ENCODE measurements at places on chromosomes 6 and 20.
A peak's percentile ranks its signal among the peaks of the same experiment; 100 is the strongest.

GRCh38 chr20:23970049-23970448 is 18.5 kb downstream of the GGTLC1 start:
- no peak for DNase-seq

GRCh38 chr6:97674802-97675201 is 391.8 kb upstream of the MMS22L start:
- no peak for DNase-seq

GRCh38 chr6:107114926-107115694 is at the start of gene BEND3:
TSS of gene BEND3 (minus strand) at chr6:107115515. CDS start at chr6:107099285, 16,230 bp downstream.
- peak; percentile 5 for DNase-seq

- DNase-seq = peak; percentile 9
Observed at GRCh38 chr20:44388466-44389023, 33.0 kb downstream of the HNF4A start.

GRCh38 chr20:53382263-53382844 is 211.3 kb downstream of the ZNF217 start:
- no peak for DNase-seq

GRCh38 chr6:156182356-156182755 is 594.8 kb upstream of the ARID1B start:
- DNase-seq = no peak

DNA sequence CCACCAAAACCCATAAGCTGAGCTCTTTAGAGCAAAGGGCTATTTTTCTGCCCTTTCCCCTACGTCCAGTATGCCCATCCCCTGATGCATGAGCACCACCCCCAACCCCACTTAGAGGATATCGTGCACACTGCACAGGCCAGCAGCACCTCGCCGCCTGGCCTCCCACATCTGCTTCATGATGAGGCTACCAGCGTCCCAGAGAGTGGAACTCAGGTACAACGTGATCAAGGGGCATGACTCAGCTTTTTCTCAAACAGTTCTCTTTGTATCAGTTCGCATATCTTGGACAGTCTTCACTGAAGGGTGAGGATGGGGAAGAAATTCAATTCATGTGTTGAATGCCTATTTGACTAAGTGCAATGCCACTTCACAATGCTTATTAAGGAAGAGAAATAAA is 81.9 kb upstream of the QKI start:
- DNase-seq = no peak

DNA sequence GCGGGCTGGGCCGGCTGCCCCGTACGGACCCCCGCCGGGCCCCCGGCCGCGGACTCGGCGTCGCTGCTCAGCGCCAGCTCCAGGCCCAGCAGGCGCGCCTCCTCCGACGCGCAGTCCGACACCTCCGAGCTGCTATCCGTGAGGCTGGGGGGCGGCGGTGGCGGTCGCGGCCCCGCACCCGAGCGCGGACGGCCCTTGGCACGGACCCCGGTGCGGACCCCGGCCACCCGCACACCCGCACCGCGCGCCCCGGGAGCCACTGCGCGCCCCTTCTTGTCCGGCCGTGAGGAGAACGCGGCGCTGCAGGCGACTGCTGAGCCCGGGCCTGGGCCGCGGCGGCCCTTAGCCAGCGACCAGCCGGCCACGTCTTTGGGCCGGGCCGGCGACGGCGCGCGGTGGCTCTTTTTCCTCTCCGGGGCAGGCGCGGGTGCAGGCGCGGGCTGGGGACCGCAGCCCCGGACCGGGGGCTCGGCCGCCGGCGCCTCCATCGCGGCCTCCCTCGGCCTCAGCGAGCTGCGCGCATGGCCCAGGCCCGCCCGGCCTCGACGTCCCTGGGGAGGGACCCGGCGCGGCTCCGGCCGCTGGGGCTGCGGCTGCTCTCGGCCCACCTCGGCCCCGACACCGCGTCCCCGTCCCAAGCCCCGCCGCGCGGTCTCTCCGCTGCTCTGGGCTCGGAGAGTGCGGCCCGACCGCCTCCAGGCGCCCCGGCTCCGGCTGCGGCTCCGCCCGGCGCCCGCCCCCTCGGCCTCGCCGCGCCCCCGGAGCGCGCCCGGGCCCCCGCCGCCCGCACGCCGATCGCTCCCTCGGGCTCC is 12.9 kb upstream of the TLDC2 start:
- no peak for DNase-seq

GRCh38 chr6:151961809-151962208 is 154.3 kb downstream of the ESR1 start:
- DNase-seq = no peak

GRCh38 chr6:128899341-128900050 is 16.6 kb downstream of the LAMA2 start:
- no peak for DNase-seq

DNA sequence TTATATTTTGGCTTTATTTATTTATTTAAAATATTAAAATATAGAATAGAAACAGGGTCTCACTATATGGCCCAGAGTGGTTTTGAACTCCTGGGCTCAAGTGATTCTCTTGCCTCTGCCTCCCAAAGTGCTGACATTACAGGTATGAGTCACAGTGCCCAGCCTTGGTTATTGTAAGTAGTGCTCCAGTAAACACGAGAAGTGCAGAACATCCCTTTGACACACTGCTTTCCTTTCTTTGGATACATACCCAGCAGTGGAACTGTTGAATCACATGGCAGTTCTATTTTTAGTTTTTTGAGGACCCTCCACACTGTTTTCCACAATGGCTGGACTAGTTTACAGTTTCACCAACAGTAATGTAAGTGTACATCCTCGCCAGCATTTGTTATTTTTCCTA is 203.9 kb downstream of the PHF3 start:
- DNase-seq = no peak

GRCh38 chr20:33923740-33924139 is 70.0 kb upstream of the RALY start:
- no peak for DNase-seq

DNA sequence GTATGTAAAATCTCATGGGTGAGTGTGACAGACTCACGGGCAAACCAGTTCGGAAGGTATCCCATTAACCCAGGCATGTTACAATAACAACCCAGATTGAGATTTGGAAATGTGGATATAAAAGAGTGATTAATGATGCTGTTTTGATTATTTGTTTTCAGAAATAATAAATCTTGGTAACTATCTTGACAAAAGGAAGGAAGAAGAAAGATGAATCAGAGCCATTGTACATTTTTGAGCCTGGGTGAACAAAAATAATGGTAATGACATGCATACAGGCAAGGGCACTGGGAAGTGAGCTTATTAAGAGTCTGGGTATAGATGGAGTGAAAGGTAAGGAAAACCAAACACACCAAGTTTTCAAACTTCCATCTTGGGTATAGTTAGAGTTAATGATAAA is 862.0 kb downstream of the PHF3 start:
- no peak for DNase-seq

DNA sequence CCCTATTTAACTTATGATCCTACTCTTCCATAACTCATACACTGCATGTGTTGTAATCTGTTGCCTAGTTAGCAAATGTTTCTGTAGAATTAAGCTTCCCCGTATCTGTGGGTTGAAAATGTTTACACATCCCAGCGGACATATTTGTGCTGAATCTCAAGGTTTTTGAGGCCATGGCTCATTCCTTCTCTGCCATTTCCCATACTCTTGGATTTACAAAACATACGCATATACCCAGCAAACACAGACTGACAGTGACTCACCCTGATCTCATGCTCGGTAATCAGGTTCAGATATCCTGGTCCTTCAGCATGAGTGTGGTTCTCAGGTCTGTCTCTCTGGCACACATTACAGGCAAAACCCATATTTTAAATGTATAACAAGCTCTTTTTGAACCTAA is 58.7 kb downstream of the AGPAT4 start:
- DNase-seq = no peak

- DNase-seq = no peak
Observed at GRCh38 chr6:11433860-11434259, 103.7 kb upstream of the TMEM170B start.

DNA sequence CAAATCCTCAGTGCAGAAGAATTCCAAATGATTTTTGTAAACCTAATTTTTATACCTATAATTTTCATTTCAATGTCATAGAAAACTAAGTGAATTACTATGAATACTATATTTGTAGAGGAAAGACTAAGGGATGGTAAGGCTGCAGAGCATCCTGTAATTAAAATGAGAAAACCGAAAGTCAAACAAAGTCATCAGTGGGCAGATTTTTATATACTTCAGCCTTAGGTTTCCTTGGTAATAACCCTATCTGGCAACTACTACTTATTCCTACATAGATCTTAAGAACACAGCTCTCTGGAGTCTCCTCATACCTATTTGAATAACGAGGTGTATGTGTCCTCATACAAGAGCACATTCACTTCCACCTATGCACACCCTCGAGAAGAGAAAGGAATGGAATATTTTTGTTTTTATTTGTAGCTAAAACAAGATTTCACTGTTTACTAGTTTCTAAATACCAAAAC is 117.9 kb upstream of the SGK1 start:
- no peak for DNase-seq

- DNase-seq = no peak
Observed at GRCh38 chr6:20542927-20543602, 8.8 kb downstream of the CDKAL1 start.

DNA sequence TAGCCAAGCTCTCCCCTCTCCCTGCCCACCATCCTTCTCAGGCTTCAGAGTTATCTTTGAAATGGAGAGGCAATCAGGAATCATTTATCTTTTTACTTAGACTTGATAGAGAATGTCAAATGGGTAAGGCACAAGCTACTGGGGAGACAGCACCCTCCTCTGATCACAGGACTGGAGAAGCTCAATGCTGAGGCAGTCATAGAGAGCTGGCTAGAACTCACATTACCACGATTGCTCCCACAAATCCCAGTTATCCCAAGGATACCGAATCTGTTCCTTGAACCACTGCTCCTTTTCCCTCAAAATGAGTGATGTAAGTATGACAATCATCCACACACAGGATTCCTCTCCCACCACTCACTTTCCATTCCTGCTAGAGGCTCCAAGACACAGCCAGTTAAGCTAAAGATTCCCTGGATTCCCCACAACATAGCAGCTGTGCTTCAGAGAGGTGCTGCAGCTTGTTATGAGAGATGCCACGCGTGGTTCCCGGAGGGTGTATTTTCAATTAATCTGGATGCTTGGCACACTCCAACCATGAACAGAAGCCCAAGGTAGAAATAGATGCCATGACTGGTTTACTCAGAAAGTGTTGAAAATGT is 96.2 kb upstream of the VGLL2 start:
- DNase-seq = no peak
